RCC 7860 (cell line): ENCODE measurements at places on chromosomes 2 and 18.

- peak; percentile 25 for DNase-seq
Measured at GRCh38 chr2:169933124-169933711, 106.0 kb downstream of the UBR3 start.

DNA sequence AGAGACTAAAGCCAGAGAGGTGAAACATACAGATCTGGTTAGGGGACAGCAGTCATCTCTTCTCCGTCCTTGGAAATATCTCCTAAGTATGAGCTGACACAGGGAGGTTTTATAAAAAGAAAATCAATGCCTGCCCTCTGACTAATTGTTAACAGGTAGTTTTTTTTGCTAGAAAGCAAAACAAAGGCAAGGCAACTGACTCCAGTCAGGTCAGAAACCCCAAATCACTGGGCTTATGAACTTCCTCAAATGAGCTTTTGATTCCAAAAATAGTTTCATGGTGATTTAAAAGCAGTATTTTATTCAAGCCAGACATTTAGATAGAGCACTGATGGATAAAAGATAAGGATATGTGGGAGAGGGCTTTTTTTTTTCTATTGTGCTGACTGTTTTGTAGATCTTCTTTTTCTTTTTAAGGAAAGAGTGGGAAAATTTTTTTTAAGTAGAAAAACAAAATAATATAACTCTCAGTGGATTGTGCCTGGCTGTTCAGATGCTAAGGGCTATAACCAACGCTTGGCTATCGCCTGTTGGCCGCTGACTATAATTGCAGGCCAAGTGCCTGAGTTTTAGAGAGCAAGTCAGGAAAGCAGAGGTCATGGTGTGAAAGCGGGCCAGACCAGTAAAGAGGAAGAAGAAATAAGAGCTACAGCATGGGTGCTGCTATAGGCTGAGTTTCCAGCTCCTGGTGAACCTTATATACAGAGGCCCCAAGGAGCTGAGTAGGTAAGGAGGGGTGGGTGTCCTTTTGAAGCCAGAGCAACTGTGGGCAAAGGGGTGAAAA is 44.9 kb downstream of the MRPL35 start:
- no peak for DNase-seq

GRCh38 chr2:133045787-133046186 is 375.8 kb upstream of the LYPD1 start:
- DNase-seq: peak; percentile 58

GRCh38 chr2:150889141-150889540 is 372.5 kb downstream of the RBM43 start:
- DNase-seq: no peak
